Stimulated activated CD4-positive, alpha-beta T cell treated with anti-CD3 and anti-CD28 coated beads, Interleukin-2, amount 100 ng/mL, for 4 hours (primary cell): ENCODE measurements at places on chromosomes 11 and 22.

- no peak for DNase-seq
These were observed 5.1 kb downstream of the POU2AF3 start for GRCh38 chr11:111303461-111303860.

DNA sequence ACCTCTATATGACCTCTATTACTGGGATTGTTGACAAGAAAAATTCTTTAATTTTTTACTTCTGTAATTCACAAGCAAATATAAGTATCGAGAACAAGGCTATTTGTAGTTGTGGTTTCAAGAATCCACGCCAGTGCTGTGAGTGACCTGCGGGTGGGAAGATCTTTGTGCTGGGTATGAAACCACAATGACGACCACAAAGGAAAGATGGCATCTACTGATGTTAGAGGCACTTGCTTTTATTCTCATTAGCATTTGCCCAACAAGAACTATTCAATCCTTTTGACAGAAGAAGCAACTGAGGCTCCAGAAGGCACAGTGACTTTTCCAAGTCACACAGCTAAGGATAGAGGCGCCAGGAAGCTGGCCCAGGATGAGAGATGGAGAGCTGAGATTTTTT, 1054.9 kb downstream of the TBC1D22A start:
- no peak for DNase-seq

DNA sequence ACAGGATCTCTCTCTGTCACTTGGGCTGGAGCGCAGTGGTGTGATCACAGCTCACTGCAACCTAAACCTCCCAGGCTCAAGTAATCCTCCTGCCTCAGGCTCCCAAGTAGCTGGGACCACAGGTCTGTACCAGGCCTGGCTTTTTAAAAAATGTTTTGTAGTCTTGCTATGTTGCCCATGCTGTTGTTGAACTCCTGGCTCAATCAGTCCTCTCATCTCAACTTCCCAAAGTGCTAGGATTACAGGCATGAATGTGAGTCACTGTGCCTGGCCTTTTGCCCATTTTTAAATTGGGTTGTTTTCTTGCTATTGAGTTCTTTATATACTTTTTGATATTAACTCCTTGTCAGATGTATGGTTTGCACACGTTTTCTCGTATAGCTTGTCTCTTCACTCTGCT, 33.0 kb upstream of the PITPNB start:
- DNase-seq: no peak

DNA sequence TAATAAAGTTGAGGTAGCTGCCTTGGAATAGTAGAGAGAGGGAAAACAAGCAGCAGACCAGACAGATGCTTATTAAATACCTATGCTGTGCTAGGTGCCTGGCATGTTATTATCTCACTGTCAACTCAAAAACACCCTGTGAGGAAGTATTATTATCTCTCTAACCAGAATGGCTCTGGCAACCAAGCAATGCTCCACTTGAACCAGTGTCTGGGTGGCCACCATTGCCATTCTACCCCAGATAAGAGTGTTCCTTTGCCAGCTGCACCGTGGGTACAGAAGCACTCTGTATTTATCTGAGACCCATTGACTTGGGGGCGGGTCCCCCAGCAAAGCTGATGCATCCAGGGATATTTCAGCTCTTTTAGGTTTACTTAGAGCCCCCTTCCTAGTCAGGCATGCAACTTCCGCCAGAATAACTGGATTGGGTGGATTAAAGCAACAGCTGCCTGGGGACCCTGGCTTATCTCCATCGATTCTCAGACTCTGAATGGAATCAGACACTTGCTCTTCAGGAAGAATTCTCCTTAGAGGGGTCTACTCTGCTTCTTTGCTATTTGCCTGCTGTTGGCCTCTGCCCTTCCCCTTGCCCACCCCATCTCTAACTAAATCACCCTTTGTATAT, 49.1 kb downstream of the RCN1 start:
- no peak for DNase-seq

DNA sequence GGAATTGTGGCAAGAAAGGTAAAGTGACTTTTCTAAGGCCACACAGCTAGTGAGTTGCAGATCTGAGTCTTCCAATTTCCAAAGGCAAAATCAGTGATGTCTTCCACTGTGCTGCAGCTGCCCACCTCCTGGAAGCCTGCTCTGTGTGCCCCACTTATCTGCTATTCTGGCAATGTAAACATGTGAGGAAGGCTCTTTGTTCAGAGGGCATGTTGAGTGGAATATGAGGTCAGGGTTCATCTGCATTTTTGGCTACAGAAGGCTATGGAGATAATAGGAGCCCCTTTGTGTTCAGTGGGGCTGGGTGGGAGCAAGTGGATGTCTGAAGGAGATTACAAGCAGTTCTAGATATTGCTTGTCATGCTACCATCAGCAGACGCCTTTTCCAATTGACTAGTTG, 396.2 kb downstream of the BUD13 start:
- DNase-seq: no peak

GRCh38 chr11:69010964-69011623, 2.0 kb downstream of the MRGPRF start:
- peak; percentile 3 for DNase-seq

GRCh38 chr11:12769834-12770345, 95.7 kb downstream of the TEAD1 start:
- DNase-seq: no peak

- DNase-seq: no peak
These were observed 57.2 kb downstream of the SIK2 start for GRCh38 chr11:111659201-111660115.

GRCh38 chr22:17350292-17350691, 19.0 kb upstream of the CECR2 start:
- DNase-seq: no peak

- no peak for DNase-seq
These were observed 13.0 kb upstream of the MCHR1 start for GRCh38 chr22:40666151-40666848.

GRCh38 chr11:32931606-32932005, 39.0 kb downstream of the QSER1 start:
- DNase-seq: no peak

GRCh38 chr11:100785148-100785983, 98.3 kb downstream of the ARHGAP42 start:
- no peak for DNase-seq

DNA sequence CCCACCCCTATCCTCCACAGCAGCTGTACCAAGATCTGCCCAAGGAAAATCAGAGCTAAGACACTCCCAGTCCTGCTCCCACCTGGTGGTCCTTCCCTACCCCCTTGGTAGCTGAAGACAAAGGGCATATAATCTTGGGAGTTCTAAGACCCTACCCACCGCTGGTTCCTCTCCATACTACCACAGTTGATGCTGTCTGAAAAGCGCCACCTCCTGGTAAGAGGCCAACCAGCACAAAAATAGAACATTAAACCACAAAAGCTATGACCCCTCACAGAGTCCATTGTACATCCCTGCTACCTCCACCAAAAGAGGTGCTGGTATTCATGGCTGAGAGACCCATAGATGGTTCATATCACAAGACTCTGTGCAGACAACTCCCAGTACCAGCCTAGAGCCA, 161.5 kb upstream of the ARHGAP42 start:
- no peak for DNase-seq

- DNase-seq: no peak
These were observed 47.7 kb upstream of the LMO1 start for GRCh38 chr11:8311366-8311765.

GRCh38 chr11:14144934-14145333, 182.4 kb downstream of the SPON1 start:
- DNase-seq: no peak

- DNase-seq: no peak
These were observed 179.6 kb downstream of the CTTN start for GRCh38 chr11:70577948-70578347.

- no peak for DNase-seq
These were observed 15.7 kb upstream of the CD59 start for GRCh38 chr11:33751878-33752277.

- no peak for DNase-seq
These were observed 907 bp upstream of the PHLDA2 start for GRCh38 chr11:2929950-2930703.

DNA sequence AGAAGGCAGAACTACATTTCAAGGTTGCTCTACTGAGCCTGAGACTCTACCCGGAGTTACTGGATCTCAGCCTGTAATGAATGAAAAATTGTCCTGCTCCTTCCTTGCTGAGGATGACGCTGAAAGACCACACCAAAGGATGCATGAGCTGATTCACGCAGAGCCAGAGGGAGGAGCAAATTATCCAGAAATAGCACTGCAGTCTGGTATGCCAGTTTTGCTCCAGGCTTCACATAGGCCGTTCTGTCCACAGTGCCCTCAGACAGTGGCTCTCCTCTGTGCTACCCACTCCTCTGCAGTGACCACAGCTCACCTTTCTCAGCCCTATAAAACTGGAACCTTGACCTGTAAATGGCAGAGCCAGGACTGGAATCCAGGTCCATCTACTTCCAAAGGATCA, 79.3 kb upstream of the GALNT18 start:
- DNase-seq: no peak

- DNase-seq: no peak
These were observed 79.5 kb downstream of the PARVA start for GRCh38 chr11:12456651-12457579.

GRCh38 chr11:96288915-96289314, 54.1 kb downstream of the MAML2 start:
- DNase-seq: no peak

GRCh38 chr11:130819625-130820024, 96.7 kb downstream of the SNX19 start:
- no peak for DNase-seq

DNA sequence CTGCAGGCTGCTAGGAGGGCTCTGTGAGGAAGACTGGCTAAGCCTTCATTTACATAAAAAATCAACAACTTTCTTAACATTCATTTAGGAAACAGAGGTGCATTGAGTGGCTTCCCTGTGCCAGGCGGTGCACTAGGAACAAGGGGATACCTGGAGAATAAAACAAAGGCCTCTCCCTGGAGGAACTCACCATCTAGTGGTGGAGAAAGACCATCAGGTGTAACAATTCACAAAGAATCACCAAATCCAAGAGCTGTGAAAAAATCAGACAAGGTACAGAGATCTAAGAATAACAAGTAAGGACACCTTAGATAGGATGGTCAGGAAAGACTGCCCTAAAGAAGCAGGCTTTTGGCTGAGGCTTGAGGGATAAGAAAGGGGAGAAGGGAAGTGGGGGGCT, 40.3 kb downstream of the CSNK2A3 start:
- no peak for DNase-seq

DNA sequence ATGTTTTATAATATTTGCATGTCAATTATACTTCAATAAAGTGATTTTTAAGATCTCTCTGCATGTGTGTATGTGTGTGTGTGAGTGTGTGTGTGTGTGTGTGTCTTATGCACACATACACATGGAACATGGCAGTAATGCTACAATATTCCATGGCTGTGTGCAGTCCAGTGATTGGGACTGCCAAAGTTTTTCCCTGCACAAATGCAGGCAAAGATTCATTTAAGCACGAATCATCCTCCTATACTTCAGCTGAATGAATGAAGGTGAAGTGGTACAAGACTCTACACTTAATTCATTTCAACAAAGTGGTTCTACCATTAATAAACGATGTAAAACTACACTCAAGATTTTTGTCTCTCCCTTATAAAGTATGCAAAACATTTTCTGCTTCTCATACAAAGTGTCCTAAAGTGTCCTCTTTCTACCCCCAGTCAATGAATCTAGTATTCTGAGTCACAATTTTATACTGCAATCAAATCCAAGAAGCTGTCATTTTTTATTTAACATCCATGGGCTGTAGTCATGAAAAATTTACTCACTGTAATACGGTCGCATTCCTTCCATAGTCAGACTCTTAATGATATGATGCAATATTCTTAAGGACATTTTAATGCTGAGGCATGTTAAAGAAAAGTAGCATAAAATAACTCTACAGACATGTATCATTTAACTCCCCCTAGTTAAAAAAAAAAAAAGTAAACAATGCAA, 132.4 kb downstream of the TTC28 start:
- DNase-seq: no peak
